ENCODE measurements at places on chromosomes 2 and 18.

DNA sequence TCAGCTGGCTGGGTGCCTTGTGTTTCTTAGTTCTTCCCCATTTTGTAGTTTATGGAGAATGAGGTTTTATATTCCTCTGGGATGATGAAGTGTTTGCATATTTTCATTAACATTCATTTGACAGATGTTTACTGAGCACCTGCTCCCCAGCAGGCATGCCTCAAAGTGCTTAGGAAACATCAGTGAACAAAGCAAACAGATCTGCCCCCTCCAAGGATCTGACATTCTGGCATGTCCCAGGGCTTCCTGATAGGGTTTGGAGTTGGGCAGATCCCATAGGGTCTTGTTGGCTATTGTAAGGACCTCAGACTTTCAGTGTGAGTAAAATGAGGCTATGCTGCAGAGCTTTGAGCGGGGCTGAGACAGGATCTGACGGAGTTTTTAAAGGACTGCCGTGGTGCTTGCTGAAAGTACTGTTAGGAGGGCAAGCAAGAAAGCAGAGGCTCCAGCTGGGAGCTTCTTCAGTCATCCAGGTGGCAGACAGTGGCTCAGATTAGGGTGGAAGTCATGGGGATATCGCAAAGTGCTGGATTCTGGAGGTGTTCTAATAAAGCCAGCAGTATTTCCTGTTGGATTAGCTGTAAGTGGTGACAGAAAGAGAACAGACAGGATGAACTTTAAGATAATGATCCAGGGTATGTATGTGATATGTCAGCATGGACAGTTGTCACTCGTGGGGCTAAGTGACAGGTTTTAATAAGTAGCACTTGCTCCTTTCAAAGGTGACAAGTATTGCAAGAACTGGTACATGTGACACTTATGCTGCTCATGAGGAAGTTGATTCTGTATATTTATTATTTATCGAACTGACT, 11.3 kb upstream of the IAH1 start:
- no peaks in the 10 kb centered on the region for H3K4me1 ChIP-seq
- no peak overlapping the region for H3K4me3 ChIP-seq
- H3K27ac ChIP-seq = peak overlapping the region; percentile 51
- DNase-seq = no peak
- no peaks in the 10 kb centered on the region for H3K27me3 ChIP-seq

- no peaks in the 10 kb centered on the region for H3K4me1 ChIP-seq
- no peaks in the 10 kb centered on the region for H3K36me3 ChIP-seq
- no peak for DNase-seq
- no peak overlapping the region for H3K4me3 ChIP-seq
- no peak overlapping the region for H3K27ac ChIP-seq
Observed at GRCh38 chr2:228102949-228103348, 78.5 kb downstream of the SPHKAP start.

DNA sequence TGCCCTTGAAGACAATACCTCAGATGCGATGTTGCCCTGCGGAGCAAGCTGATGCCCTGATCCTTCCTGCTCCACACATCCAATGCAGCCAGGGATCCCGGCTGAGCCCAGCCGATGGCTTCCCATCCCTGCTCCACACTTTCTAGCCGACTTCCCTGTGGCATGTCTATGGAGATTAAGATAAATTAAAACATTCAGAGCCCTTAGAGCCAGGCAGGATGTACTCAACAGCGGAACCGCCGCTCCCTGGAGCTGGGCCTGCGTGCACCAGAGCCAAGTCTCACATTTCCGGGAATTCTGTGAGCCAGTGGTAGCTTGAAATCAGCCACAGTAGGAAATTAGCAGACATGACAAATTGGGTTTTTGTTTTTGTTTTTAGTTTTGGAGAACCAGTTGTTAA, 620.6 kb downstream of the GALR1 start:
- no peak overlapping the region for H3K4me3 ChIP-seq
- no peaks in the 10 kb centered on the region for H3K27me3 ChIP-seq
- no peaks in the 10 kb centered on the region for H3K36me3 ChIP-seq
- no peaks in the 10 kb centered on the region for H3K4me1 ChIP-seq

DNA sequence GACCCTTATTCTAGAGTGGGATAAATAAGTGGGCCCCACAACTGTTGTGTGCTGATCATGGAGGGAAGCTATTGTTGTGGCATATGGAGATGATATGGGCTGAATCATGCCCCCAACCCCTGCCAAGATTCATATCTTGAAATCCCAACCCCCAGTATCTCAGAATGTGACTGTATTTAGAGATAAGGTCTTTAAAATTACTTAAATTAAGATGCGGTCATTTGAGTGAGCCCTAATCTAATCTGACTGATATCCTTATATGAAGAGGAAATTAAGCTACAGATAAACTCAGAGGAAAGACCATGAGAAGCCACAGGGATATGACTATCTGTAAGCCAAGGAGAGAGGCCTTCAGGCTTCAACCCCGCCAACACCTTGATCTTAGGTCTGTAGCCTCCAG, 188.3 kb upstream of the RND3 start:
- H3K36me3 ChIP-seq = no peaks in the 10 kb centered on the region
- no peak for DNase-seq
- H3K4me1 ChIP-seq = no peaks in the 10 kb centered on the region
- H3K27ac ChIP-seq = no peak overlapping the region
- no peak overlapping the region for H3K4me3 ChIP-seq
- H3K27me3 ChIP-seq = no peaks in the 10 kb centered on the region

DNA sequence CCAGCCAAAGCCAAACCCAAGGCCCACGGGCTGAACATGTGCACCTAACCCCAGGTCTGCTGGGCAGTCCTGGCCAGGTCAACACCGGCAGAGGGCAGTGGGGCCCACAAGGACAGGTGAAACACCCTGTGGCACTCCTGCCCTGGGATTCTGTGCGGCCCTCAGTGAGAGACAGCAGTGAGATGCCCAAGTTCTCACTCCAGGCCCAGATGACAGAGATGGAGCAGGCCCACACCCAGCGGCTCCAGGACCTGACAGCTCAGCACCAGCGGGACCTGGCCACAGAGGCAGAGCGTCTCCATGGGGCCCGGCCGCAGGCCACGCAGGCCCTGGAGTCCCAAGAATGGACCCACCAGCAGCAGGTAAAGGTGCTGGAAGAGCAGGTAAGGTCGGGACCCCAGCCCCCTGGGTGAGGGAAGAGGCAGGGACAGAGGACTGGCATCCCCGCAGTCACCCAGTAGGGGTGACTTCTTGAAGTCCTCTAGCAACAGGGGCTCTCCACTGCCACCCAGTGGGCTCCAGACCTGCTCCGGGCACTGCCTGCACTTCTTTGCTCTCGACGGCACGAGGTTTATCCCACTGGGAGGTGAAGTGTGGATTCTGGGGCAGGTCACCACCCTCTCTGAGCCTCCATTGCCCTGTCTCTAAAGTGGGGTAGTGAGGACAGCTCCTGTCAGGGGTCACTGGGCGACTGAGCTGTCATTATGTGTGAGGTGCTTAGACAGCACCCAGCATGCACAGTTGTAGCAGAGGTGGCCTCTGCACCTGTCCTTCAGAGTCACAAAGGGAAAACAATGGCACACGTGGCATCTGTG, 8.8 kb upstream of the SNED1 start:
- no peak overlapping the region for H3K4me3 ChIP-seq
- H3K4me1 ChIP-seq = peaks cover 15% of the 10 kb centered on the region
- no peaks in the 10 kb centered on the region for H3K36me3 ChIP-seq
- H3K27ac ChIP-seq = no peak overlapping the region
- H3K27me3 ChIP-seq = no peaks in the 10 kb centered on the region
- no peak for DNase-seq

DNA sequence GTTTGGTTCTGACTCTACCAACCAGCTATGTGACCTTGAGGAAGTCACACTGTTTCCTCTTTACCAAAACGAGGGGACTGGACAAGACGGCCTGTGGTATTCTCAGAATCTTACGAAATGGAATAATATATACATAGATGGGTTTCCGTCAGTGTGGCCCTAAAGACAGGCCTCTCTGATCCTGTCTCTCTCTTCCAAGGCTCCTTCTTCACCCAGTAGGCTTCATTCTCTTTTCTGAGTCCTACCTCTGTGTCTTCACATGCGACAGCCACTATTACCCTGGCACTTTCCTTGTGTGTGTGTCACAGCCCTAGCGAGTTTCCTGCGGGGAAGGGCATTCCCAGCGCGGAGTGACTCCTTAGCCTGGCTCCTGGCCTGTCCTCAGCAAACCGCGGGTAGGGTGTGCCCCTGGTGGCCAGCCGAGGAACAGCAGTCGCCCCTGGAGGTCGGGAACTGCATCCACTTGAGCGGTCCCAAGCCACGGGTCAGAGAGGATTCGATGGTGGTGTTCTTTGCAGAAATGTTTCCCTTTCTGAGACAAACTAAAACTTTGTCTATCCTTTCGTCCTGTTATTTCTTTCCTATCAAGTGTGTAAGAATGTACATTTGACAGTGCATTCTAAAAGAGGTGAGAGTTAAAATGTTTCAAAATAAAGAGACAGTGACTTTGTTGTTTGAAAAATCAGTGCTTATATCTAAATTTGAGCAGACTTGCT, 63.3 kb downstream of the RAB31 start:
- H3K27ac ChIP-seq = peak overlapping the region; percentile 97
- peak; percentile 73 for DNase-seq
- H3K4me1 ChIP-seq = peaks cover 79% of the 10 kb centered on the region
- no peak overlapping the region for H3K4me3 ChIP-seq

All from CD14-positive monocyte (primary cell).